ENCODE measurements at places on chromosomes 3 and 15.

DNA sequence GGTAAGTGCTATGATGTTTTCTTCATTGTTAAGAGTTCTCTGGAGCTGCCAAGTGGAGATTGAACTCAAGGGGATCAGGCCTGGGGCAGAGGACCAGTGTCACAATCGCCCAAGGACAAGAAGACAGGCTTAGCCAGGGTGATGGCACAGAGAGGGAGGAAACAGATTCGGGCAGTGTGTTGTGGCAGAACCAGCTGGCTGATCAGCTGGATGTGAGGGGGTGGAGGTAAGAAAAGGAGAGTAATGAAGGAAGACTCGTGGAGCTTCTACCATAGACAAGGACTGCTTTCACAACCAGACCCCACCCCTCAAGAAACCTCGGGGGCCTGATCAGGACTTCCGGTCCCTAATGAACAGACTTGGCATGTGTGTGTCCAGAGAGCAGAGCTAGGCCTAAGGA is 60.9 kb upstream of the LINGO1 start:
- no peak for DNase-seq

GRCh38 chr3:49351521-49352011 is 6.6 kb downstream of the GPX1 start:
- no peak for DNase-seq

GRCh38 chr3:68458581-68458980 is 473.8 kb downstream of the TAFA4 start:
- no peak for DNase-seq

DNA sequence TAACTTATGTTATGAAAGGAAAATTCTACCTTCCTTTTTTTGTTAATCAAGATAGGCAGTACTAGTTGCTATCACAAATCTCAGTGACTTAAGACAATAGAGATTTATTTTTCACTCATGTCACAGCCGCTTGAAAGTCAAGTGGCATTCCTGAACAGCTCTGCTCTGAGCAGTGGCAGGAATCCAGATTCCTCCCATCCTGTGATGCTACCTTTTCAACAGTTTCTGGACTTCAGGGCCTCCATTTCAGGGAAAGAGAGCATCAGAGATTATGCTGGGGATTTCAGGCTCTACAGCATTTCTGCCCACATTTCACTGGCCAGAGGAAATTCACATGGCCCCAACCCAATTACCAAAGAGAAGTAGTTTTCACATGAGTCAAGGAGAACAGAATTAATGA is 83.4 kb downstream of the IL1RAP start:
- DNase-seq: no peak

GRCh38 chr15:61038387-61038786 is 190.7 kb downstream of the RORA start:
- DNase-seq: no peak

DNA sequence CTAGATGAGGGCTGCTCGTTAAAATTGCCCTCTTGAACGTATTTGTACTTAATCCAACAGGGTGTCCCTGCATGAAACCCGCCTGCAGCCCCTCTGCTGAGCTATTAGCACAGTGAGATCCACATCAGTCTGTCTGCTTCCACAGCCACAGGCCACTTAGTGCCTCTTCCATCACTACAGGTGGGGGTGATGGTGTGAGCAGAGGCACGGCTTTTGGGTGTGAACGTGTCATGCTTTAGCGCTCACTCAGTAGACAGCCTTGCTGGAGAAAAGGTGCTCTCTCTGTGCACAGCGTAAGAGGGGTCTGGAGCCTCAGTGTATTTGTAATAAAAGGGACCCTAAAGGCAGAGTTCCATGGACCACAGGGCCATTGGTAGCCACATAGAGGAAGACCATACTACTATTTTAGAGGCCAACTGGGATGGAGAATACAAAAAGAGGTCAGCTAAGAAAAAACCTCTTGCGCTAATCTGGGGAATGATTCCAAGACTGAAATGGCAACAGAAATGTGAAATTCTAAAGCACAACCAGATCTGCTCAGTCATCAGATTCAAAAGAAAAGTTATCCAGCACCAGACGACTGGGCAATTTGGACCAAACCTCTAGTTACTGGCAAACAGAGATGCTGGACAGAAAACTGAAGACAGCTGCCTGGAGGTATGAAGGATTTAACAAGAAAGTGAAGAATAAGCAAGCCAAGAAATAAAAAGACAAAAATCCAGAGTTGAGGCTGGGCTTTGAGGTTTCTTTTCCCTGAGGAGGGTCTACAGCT is 120.2 kb downstream of the ATP10A start:
- DNase-seq: no peak

GRCh38 chr3:56761023-56761422 is 40.7 kb downstream of the ARHGEF3 start:
- DNase-seq: no peak

DNA sequence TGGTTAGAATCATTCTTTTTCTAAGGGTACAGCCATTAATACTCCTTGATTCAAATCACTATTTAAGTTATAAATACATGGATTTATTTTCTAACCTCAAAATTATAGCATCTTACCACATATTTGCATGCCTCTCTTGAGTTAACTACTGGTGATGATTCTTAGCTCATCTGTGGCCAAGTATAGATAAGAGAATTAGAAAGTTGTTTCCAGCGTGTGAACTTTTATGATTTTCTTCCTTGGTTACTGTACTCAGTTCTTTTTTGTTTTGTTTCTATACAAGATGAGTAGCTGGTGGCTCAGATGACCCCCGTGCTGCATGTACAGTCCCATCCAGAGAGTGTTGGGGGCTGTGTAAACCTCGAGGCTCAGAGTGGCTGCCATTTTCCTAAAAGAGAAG is 124.6 kb downstream of the IGF1R start:
- no peak for DNase-seq

DNA sequence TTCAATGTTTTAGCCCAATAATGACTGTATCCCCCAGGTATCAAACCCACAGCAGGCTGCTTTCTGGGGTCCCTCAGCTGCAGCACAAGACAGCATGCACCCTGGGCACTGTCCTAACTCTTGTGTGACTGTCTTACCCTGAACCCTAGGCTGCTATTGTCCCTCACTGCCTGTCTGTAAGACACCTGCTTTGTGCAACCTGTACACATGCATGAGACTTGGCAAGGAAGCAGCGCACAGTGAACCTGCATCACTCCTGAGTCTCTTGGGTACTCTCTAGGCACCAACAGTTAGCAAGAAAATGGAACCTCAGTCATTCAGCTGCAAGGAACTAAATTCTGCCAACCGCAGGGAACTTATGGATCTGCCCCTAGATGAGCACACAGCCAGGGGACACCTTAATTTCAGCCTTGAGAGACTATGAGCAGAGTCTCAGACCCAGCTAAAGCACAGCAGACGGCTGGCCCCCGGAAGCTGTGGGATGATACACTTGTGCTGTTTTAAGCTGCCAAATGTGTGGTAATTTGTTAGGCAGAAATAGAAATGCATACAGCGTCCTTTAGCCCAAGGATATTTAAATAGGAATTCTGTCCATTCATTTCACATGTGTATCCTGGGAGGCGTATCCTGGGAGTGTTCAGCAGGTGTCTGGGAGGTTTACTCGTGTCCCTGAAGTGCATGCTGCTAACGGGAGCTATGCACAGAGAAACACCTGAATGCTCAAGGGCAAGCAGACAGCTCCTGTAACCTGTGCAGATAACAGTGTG is 223.8 kb downstream of the KLF13 start:
- DNase-seq: no peak

- DNase-seq: no peak
Measured at GRCh38 chr3:177221744-177222143, 24.5 kb upstream of the TBL1XR1 start.

DNA sequence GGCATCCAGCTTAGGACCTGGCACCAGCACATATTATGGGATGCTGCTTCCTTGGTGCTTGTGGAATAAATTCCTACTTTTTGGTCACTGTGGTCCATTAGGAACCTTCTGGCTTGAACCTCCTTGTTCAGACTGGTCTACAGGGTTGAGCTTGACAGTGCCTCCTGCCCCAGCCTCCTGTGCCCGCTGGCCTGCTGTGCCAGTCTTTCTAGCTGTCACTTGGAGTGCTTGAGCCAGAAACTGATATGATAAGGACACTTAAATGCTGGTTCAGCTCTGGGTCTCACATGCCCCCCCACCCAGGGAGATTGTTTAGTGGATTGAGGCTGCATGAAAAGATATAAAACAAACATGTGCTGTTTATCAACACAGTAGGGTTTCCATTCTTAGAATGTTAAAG is 147.8 kb downstream of the SLCO3A1 start:
- DNase-seq: no peak

DNA sequence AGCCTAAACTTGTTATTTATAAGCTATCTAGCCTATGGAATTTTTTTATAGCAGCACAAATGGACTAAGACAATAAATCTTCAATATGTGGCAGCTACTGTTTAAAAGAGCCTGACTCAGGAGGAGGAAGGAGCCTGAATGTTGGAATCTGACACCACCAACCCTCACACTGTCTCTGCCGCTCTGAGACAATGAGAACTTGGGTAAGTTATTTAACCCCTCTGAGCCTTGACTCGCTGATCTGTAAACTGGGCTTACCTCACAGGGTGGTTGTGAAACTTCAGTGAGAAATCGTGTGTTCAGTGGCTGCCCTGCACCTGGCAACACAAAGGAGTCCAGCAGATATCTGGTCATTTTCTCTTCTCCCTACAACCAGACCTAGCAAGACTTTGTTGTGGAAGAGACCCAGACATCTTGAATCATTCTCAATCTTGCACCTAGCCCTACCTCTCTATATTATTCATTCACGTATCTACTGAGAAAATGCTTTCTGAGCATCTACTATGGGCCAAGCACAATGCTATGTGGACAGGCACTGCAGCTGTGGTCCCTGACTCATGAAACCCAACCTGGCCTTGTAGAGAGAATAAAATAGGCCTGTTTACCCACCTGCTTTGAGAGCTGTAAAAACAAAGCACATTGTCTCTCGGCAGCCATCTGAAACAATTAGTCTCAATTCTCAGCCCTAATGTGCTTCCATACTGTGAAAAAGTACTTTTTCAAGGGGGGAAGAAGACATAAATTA is 81.9 kb upstream of the SLC25A36 start:
- no peak for DNase-seq

- DNase-seq: no peak
Measured at GRCh38 chr3:171875923-171876412, 32.8 kb downstream of the TMEM212 start.

GRCh38 chr15:94670438-94671034 is 439.2 kb downstream of the MCTP2 start:
- DNase-seq: peak; percentile 25

DNA sequence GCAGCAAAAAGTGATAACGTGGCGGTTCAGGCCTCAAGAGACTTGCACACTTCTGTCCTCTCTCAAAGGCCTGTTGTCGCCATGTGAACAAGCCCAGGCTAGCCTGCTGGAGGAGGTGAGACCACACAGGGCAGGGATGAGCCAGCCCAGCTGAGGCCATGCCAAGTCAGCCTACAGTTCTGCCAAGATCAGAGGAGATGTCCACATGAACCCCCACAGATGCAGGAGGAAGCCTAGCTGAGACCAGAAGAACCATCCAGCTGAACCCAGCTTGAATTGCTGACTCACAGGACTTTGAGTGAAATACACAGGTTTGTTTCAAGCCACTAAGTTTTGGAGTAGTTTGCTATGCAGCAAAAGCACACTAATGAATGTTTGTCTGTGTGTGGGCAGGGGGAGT is 50.3 kb upstream of the SEC13 start:
- no peak for DNase-seq

GRCh38 chr15:41659190-41659589 is 1.0 kb upstream of the MGA start:
- no peak for DNase-seq

DNA sequence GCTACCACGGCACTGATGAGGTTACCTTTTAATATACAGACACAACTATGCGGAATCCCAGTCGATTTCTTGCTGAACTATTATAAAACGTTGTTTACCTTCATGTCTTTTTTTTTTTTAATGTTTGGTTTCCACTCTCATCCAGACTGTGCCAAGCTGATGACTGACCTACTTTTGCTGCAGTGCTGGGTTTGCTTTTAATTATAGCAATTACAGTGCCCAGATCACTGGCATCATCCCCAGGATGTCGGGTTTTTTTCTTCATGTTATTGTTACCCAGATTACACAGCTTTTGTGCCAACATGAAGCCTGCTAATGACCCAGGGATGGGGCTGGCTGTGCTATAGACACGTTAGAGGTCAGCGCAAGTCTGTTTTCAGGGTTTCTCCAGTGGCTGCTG is 294.0 kb upstream of the ATP10A start:
- DNase-seq: no peak

- DNase-seq: no peak
Measured at GRCh38 chr3:138657508-138657907, 48.9 kb downstream of the FAIM start.

GRCh38 chr3:32816439-32817256 is 1.1 kb upstream of the TRIM71 start:
- peak; percentile 47 for DNase-seq

GRCh38 chr3:98613616-98614015 is 20.2 kb upstream of the CPOX start:
- DNase-seq: no peak

GRCh38 chr15:38714309-38715072 is 149.9 kb upstream of the RASGRP1 start:
- no peak for DNase-seq

DNA sequence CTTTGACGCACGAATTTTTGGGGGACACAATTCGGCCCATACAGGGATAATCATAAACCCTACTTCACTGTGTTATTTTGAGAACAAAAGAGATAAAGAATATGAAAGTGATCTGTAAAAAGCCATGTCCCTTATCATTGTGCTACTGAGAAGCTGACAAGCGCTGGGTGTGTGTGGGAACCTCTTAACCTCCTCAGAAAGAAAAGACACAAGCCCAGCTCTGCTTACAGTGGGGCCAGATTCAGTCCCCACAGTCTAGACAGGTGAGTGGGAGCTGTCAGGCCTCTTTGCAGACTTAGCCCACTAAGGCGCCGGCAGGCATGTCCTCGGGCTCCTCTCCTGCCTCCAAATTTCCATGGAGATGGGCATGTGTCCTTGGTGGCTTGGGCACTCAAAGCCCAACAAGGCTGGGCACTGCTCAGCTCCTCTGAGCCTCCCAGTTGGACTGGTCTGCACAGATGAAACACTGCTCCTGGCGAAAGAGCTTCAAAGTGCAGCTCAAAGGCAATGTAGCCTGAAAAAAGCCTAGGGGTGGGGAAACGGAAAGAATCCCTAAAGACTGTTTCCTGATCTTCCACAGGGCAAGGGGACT is 64.4 kb upstream of the ETV5 start:
- DNase-seq: no peak

GRCh38 chr15:50740955-50741354 is 24.6 kb downstream of the SPPL2A start:
- no peak for DNase-seq
